Stimulated activated CD8-positive, alpha-beta memory T cell treated with anti-CD3 and anti-CD28 coated beads, Interleukin-12 subunit alpha, Interleukin-12 subunit beta, amount 100 ng/mL, for 4 hours (primary cell): ENCODE measurements at places on chromosomes 5 and 9.

- DNase-seq = no peak
Observed at GRCh38 chr9:135070964-135071735, 16.3 kb upstream of the OLFM1 start.

DNA sequence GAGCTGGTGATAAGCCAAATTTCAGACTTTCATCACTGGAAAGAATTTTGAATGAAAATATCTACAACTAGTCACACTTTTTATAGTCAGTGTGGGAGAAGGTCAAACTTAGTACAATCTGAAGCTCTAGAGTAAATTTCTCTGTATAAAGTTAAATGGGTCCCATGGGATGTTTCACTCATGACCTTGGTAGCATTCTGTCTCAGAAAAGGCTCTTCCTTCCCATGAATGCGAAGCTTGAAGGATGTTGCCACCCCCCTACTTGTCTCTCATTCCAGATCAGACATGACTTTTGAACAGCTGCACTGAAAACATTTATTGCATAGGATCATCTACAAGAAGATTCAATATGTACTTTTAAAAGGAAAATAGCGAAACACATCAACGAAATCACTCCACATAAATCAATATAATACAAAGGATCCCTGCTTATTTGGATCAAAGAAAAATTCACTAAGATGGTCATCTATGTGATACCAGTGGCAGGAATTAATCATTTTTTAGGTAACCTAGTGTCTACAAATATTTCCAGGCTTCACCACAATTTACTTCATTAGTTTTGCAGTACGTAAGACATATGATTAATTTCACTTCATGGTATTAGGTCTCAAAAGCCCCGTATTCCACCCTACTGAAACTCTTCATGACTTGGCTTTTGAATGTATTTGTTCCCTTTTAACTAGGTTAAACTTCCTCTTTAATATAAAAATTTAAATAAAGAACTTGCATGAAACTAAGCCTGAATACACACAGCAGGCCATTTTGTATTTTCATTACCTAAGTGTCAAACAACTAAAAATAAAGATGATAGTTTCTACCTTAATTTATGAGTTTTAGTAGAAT lies 4.4 kb downstream of the ST8SIA4 start:
- no peak for DNase-seq

GRCh38 chr5:141617128-141617527 lies 1.7 kb downstream of the DIAPH1 start:
- no peak for DNase-seq

- no peak for DNase-seq
Observed at GRCh38 chr5:554284-554988, 30.2 kb upstream of the SLC9A3 start.

DNA sequence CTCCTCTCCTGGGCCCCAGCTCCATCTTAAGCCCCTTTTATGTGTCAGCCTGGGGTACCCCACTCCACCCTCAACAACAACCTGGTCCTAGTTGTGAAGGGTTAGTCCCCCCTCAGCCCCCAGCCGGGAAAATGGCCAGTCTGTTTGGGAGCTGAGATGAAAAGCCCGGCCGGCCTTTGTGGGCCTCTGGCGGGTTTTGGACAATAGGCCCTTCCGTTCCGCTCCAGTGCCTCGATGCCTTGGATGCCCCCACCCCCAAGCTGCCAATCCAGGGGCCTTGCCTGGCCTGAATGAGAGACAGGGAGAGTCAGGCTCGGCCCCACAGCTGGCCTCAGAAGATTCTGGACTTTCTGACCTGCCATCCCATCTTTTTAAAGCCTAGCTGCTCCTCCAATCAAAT lies 9.2 kb downstream of the CNTFR start:
- DNase-seq = no peak
